ENCODE measurements at places on chromosomes 1 and 21. TPM values are rescaled to one million over a fixed set of nuclear protein-coding genes. Genes with fewer than 3 reads are reported as not detected.

DNA sequence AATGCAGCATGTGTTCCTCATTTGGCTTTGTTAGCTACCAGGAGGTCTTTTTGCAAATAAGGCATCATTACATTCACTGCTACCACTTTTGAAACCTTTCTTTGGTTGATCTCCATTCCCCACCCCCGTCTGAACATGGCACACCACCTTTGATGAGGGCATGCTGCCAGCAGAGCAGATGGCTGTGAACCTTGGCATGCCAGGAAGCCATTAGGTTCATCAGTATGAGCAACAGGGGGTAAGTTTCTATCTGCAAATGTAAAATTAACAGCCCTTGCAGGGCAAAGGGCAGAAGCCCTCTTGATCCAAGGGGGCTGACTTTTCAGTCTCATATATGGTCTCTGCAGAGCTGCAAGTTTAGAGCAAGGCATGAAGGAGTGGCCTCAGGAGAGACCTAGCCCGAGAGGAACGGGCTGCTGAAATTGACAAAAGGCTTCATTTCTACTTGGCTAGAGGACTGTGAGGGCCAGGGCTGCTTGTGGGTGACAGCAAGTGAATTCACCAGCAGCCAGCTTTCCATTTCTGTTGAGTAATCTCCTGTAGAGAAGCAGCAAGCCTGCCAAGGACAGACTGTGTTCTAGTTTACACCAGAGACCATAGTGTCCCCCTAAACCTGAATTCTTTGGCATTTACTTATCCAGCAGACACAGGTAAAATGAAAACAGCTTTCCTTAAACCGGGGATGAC lies 127.9 kb downstream of the ZNF326 start:
- DNase-seq = no peak

The FCRL5 gene
- polyA plus RNA-seq = 3.9 TPM

- DNase-seq = no peak
Observed at GRCh38 chr1:24770881-24771280, 25.6 kb downstream of the CLIC4 start.

The LCE2C gene
- not detected for polyA plus RNA-seq

All from testis (tissue), 5 donors.